ENCODE measurements at places on chromosomes 2 and 18.

DNA sequence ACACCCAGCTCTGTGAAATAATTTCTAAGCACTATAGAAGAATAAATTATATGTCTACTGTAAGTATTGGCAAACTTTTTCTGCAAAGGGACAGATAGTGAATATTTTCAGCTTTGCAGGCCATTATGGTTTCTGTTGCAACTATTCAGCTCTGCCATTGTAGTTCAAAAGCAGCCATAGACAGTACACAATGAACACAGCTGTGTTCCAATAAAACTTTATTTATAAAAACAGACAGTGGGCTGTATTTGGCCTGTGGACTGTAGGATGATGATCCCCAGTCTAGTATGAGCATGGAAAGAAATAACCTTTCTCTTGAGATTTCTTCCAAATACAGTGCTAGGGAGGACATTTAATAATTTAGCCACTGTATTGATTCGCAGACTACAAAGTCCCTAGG is 35.2 kb upstream of the THOC1 start:
- no peak for DNase-seq

DNA sequence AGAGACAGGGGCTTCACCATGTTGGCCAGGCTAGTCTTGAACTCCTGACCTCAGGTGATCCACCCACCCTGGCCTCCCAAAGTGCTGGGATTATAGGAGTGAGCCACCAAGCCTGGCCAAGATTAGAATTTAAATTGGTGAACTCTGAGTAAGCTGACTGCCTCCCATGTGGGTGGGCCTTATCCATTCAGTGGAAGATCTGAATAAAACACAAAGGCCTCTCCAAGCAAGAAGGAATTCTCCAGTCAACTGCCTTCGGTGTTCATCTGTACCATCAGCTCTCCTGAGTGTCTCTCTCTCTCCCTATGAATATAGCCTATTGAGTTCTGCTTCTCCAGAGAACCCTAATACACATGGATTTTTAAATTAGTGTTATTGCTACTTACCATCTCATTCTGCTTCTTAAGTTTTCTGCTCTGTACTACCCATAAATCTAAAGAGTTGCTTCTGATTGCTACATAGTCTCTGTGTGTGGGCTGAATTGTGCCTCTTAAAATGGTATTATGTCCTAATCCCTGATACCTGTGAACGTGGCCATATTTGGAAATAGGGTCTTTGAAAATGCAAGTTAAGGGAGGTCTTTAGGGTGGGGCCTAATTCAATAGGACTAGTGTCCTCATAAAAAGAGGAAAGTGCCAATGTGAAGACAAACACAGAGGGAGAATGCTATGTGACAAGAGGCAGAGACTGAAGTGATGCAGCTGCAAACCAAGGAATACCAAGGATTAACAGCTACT is 36.3 kb downstream of the FBXO11 start:
- no peak for DNase-seq

DNA sequence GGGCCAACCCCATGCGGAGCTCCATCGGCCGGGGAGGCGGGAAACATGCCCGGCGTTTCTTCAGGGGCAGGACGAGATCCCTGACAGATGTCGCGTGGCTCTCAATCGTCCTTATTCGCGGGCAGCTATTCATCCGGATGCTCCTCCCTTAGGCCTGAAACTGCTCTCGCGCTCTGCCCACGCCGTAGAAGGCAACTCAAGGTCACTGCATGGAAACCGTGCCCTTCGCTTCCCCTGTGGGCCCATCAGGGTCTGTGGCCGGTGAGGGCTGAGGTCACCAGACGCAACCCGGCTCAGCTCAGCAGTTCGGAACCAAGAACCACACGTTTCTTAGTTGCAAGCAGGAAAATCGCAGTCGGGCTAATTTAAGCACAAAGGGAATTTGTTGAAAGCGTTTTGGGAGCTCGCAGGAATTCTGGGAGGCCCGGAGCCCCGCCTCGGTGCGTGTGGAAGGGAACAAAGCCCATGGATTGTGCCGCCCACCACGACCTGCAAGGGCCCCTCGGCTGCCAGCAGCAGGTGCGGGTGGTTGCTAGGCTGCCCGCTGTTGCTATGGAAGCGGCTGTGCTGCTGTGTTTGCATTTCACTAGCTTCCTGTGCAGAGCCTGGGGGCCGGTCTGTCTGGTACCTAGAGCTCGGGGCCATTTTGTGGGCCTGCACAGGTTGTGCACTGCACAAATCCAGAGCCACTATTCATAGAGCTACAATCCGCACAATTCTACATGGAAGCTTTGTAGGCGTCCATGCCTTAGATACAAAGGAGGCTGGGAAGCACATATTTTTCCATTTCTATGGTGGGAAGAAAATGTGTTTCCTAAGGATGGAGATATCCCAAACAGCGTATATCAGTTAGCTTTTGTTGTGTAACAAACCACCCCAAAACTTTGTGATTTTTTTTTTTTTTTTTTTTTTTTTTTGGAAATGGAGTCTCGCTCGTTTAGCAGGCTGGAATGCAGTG is 6.0 kb upstream of the ALLC start:
- DNase-seq: peak; percentile 12

GRCh38 chr2:10188211-10188610 is 65.7 kb downstream of the RRM2 start:
- peak; percentile 15 for DNase-seq

- DNase-seq: no peak
Measured at GRCh38 chr2:202442882-202443281, 66.8 kb downstream of the BMPR2 start.

GRCh38 chr2:239001794-239002193 is 153.9 kb downstream of the TWIST2 start:
- DNase-seq: no peak
